ENCODE measurements at places on chromosomes 5 and 9.

DNA sequence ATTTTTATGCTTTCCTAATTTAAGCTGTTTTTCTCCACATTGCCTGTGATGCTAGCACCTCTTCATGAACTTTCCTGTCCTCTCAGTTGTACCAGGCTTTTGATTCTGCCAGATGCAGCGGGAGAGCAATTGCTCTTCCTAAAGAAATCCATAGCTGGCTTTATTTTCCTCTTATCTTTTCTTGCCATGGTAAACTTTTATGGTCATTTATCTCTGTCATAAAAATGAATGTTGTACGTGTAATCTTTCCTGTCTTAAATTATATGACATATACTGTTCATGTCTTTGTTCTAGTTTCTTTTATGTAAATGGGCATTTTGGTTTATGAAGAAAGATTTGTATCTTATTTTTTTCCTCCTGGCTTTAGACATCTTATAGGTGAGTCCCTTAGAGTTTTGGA is 127.5 kb downstream of the SH3GL2 start:
- DNase-seq: no peak

- DNase-seq: no peak
Observed at GRCh38 chr5:35203403-35203802, 26.9 kb downstream of the PRLR start.

DNA sequence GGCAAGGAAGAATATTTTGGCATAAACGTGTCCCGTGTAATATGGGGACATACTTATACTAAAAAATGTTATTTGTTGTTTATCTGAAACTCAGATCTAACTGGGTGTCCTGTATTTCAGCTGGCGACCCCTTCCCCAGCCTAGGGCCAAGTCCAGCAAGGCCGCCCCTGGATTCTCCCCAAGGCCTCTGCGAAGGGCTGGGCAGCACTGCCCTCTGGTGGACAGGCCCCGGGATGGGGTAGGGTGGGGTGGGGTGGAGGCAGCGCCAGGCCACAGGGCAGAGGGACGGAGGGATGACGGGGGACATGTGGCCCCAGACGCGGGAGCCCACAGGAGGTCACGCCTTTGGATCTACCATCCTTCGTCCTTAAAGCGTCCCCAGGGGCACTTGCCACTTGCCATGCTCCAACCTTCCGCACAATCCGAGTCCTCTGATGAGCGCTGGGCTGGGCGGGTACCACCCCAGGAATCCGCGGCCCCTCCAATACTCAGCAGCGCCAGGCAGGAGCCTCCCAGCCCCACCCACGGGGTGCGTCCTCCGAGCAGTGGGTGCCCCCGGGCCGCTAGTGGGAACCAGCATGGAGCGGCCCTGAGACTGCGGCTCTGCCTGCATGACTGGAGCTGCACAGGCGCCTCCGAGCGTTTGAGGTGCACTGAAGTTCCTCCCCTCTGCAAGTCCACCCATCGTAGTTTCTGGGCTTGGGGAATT is 7.1 kb upstream of the AGPAT2 start:
- DNase-seq: peak; percentile 47

DNA sequence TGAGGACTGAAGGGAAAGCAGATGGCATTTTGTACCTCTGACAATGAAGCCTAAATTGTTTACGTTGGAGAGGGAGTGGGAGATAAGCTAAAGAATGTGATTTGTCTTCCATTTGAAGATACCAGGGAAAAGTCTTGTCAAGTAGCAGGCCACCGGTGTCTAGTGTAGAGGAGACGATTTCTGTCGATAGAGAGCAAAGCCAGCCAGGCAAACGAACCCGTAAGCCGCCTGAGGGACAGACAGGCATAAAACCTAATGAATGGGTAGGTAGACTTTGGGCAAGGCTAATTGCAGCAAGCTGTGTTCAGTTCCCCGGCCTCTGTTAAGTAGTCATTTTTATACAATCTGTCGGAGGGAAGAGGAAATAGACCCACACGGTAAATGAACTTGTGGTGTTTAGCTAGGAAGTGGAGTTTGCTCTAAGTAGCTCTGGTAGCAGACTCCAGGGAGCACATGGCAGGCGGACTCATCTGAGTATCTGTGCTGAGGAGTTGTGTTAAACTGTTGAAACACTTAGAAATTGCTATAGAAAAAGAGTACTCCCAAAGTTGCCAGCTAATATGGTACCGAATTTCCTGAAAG is 28.8 kb downstream of the SMARCA2 start:
- DNase-seq: no peak

DNA sequence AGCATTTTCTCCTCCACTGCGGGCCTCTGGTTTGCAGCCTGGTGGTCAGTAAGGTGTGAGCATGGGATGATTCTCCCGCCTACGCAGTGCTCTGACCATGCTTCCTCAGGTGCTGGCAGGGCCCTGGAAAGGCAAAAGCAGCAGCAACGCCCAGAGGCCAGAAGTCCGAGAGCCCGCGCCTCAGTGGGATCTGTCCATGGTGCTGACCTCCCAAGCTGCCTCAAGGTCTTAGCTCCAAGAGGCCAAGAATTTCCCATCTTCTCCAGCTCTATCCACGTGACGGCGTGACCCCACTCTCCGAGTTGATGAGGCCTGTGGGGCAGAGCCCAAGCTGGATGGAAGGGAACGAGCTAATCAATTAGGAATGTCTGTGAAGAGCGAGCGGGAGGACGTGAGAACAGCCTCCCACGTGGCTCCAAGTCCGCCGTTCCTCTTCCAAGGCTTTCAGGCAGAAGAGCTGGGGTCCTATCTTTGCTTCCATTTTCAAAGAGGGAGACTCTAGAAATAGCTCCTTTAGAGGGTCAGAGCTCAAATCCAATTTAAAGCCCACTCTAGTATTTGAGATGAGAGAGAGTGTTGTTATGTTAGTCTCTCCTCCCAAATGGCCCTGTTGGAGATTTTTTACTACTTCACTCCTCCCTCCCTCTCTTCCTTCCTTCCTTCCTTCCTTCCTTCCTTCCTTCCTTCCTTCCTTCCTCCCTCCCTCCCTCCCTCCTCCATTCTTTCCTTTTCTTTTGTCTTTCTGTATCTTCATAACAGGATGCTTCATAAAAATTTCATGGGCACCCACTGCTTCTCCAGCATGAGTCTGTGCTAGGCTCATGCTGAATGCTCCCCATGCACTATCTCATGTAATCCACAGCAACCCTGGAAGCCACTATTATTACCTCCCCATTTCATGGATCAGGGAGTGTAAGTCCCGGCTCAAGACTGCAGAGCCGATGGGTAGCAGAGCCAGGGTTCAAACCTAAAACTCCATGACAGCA is 69.3 kb downstream of the OLFM1 start:
- DNase-seq: peak; percentile 18

DNA sequence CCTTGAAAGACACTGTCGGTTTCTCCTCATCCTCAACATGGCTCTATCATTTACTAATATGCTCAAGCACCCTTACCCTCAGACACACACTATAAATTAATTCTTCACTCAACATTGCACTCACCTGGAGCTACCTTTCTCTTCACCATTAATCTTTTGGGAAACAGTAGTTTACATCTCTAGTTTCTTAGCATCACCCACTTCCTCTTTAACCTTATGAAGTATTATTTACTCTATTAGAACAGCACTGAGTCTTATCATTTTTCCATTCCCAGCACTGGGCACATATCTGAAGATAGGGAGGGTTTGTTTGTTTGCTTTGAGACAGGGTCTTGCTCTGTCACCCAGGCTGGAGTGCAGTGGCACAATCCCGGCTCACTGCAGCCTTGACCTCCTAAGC is 213.5 kb downstream of the SMARCA2 start:
- no peak for DNase-seq

DNA sequence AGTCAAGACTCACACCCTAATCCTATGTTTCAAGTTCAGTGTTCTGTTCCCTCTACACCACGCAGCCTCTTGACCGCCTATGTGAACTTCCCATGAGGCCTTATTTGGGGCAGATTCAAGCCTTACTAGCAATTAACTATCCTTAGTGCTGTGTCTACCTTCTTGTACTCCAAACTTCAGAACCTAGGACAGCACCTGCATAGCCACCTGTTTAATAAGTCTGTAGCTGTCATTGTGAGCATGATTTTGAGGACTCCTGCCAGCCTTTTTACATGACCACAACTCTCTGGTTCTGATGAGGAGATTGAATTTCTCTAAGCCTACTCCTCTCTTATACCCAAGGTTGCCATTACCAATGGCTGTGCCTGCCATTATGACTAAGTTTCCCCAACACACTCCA is 50.8 kb upstream of the PCSK1 start:
- DNase-seq: peak; percentile 26

DNA sequence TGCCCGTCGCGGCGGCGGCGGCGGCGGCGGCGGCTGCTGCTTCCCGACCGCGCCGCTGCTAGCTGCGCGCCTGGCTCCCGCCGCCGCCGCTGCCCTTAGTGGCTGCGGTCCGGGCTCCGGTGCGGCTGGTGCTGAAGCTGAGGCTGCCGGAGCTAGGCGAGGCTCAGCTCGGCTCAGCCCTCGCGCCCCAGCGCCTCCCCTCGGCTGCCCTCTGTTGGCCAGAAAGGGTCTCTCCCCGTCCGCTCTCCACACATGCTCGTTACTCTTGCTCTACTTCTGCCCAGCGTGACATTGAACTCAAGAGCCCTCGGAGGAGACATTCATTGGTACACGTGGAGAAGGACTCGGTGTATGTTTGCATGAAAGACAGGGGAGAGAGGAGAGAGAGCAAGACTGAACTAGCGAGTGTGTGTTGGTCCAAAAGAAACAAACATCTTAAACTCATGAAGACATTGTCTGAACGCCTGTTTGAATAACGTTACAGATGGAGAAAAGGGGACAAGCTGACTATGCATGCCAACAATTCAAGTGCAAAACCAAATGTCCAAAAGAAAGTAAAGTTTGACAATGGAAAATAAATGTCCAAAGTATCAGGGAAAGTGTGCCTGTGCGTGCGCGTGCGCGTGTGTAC is at the start of gene HCN1:
HCN1 (minus strand) TSS at position 175 of the 631 bp plus-strand sequence.
- DNase-seq: no peak

DNA sequence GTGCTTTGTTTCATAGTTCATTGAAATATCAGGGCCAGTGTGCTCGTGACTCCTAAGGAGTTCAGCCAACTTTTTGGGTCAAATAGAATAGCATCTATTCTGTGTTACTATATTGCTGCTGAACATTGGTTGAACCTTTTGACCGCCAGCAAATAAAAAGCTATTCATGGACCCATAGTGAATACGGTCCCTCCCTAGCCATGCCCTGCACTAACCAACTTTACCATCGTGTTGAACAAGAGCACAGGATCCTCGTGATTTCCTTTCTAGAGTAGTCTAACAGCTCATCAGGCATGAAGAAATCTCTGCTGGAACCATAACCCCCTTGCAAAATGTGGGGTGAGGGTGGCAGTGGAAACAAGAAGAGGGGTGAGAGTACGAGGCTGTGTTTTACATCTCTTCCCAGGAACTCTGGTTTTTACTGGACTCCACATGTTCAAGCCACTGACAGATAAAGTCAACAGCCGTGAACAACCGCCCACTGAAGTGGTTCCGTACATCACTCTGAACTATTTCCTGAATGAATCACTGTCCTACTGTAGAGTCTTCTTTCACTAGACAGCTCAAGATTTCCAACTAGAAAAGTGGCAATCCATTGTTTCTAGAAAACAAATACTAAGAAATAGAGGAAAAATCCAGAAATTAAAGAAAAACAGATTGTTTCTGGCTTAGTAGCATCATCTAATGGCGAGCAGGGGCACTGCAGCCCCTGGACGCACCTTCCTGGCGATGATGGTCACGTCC is 70.1 kb upstream of the SPATA31E1 start:
- DNase-seq: peak; percentile 59

DNA sequence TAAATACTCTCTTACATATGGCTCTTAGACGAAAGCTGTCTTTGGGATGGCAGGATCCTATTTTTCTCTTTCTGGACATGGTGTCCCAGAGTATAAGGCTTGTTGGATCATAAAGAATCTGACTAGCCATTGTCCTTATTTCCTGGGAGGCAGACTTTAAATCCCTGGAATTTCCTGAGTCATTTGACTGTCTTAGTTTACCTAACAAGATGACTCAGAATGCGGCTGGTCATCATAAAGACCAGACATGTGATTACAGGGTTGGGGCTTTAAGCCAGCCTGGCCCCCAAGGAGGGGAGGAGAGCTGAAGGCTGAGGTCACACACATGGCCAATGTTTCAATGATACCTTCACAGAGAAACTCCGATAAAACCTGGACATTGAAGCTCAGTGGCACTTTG is 37.2 kb downstream of the FAM240B start:
- DNase-seq: peak; percentile 82
